Activated naive CD4-positive, alpha-beta T cell treated with anti-CD3 and anti-CD28 coated beads, Interleukin-2, amount 10 ng/mL, durations not matched to agents 7 days and 5 days (primary cell): ENCODE measurements at places on chromosomes 16 and 17.

DNA sequence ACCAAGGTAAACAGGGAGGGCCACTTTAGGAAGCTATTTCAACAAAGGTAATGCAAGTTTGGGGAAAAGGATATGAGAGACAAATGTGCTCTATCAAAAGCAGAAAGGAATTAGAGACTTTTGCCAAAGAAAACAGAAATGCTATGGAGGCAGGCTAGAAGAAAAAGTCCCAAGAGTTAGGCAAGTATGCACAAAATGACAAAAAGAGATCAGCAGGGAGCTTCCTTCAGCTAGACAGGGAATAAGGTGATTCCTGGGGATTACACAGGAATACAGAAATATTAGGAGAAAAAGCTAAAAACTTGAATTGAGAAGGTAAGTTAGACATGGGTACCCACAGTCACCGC lies 2.4 kb downstream of the FXR2 start:
- DNase-seq: no peak

DNA sequence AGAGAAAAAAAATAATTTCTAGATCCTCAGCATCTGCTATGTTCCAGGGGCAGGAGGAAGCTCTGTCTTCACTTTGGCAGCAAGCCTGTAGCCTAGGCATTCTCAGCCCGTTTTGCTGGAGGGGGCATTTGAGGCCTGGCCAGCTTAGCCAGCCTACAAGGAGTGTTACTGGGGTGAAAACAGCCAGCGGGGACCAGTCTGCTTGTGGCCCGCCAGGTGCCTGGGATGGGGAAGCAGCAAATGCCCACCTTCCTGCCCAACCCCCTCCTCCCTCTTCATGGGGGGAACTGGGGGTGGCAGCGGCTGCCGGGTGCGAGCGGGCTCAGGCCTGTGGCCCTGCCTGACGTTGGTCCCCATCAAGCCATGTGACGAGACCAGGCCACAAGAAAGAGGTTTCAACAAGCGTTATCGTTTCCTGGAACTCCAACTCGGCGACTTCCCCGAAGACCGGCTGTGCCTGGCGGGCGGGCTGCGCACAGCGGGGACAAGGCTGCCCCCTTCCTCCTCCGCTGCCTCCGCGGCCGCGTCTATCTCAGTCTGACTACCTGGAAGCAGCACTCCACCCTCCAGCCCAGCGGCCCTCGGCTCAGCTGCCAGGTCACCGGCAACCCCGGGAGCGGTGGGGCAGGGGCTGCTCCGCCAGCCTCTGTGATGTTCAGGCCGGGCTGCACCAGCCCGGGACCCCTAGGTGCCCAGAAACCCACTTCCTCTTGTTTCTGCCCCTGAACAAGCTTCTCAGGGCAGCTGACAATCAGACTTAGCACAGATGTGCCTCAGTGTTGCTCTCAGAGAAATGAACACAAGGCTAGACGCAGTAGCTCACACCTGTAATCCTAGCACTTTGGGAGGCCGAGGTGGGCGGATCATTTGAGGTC lies 22.9 kb downstream of the SOCS1 start:
- peak; percentile 95 for DNase-seq

- DNase-seq: no peak
Measured at GRCh38 chr17:40633871-40634270, 13.7 kb downstream of the SMARCE1 start.

- no peak for DNase-seq
Measured at GRCh38 chr16:12411516-12411915, 392.2 kb downstream of the CPPED1 start.

DNA sequence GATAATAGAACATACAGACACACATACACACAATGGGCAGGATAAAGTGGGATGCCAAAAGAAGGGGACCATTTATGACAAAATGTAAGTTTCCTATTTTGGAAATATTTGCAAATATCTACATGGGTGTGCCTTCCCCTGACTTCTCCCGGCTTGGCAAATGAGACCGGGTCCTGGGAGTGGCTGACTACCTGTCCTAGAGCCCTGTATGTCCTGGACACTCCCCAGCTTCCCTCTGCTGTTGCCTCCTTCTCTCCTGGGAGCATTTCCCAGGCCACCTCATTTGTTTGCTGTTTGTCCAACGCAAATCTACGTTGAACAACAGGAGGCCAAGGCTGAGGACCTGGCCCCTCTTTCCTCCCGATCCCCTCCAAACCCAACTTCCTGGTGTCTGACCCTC lies 16.9 kb downstream of the PECAM1 start:
- DNase-seq: no peak
